Stimulated activated CD8-positive, alpha-beta memory T cell treated with anti-CD3 and anti-CD28 coated beads, Interleukin-12 subunit alpha, Interleukin-12 subunit beta, amount 100 ng/mL, for 1 hour (primary cell): ENCODE measurements at places on chromosomes 2 and 18.

DNA sequence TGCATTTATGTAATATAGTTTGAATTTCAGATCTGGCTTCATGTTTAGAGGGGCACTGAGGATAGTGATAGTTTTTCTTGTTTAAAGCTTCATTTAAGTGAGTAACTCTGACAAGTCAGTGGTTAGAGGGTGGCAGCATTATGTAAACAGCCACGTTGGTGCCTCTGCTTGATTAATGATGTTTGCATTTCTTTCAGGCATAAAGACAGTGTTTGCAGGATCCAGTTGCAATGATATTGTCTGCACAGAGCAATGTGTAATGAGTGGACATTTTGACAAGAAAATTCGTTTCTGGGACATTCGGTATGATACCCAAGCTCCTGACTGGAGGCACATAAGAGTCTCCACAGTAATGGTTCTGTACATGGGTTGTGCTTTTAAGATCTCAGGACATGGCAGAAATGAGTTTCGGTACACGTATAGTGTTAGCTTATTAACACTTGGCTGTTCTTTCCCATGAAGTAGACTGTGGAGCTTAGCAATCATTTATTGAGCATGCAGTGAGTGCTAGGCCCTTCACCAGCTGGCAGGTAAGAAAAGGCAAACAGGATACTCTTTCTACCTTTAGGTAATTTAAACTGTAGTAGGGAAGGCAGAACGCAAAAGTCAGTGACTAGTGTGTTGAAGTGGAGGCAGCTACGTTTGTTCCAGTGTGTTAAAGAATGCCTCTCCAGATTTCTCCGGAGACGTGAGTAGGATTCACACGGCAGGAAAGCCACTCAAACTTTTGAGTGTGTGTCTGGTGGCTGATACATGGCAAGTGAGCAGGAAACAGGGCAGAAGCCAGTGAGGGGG is 17.4 kb upstream of the SAG start:
- no peak for DNase-seq

GRCh38 chr18:25334588-25334987 is 17.4 kb downstream of the ZNF521 start:
- no peak for DNase-seq

- no peak for DNase-seq
These were observed 38.9 kb upstream of the KLF11 start for GRCh38 chr2:10004401-10004800.

GRCh38 chr2:237566401-237567235 is at the start of gene PRLH:
Gene PRLH (plus strand): TSS chr2:237566574. CDS start chr2:237566574, 0 bp downstream.
- DNase-seq, result no peak

GRCh38 chr2:10400978-10401951 is 46.9 kb downstream of the ODC1 start:
- no peak for DNase-seq

- no peak for DNase-seq
These were observed 2.4 kb downstream of the TTN start for GRCh38 chr2:178804791-178805190.

- DNase-seq, result no peak
These were observed 268.4 kb upstream of the MYT1L start for GRCh38 chr2:2599441-2599840.

DNA sequence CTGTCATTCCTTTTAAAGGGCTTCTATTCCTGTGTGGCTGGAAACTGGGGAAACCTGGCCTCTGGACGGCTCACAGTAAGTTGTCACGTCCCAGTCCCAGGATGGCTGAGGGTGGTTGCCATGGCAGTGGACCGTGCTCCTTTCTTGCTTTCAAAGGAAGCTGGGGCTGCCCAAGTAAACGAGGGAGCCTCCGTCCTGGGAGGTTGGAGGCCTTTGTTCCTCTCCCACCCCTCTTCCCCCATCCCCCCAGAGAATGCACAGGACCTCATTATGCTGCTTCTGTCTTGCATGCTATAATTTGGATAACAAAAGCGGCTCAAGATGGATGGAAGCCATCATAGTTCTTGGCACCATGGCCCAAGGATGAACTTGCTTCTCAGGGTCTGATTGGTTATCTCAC is 325.5 kb upstream of the HS6ST1 start:
- no peak for DNase-seq

DNA sequence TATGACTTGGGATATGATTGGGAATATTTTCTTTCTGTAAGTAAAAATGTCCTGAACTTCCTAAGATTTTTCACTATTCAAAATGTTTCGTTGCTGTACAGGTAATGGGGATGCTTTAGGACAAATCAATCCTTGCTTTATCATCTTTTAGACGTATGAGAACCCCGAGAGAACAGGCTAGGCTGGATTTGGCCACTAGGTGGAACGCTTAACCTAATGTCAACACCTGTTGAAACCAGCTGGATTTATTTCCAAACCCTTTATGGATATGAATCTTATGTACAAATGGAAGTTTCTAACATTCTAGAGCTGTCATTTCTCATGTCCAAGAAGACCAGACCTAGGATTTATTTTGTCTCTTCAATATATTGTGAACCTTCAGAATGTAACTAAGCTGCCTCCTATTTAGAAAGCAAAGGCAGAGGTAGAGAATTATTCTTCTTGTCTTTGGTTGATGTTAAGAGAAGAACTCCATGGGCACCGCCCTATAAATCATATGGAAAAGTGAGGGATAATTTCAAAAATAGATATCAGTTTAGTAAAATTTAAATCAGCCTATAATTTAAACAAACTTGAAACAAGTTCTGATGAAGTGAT is 96.7 kb downstream of the PMAIP1 start:
- DNase-seq, result no peak

- DNase-seq, result no peak
These were observed 462.1 kb upstream of the ID2 start for GRCh38 chr2:8219631-8220355.

- no peak for DNase-seq
These were observed 72.0 kb upstream of the CHAC2 start for GRCh38 chr2:53695575-53695974.

GRCh38 chr2:231169488-231169887 is 28.9 kb upstream of the ARMC9 start:
- no peak for DNase-seq

DNA sequence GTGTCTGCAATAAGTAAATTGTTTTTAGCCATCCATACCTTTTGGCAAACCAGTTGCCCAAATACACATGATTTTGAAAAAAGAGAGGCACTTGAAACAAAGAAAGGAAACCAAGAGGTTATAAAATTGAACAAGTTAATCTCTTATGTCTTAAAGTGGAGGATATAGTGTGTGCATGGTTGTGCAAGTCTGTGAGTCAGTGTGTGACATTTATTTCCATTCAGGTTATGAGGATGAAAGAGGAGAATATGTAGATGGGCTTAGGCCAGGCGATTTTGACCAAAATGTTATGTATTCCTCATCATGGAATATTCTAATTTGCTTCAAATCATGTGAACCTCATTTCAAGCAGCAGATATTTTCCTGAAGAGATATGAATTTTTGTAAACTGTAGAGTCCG is 123.3 kb downstream of the SETBP1 start:
- no peak for DNase-seq

GRCh38 chr18:58590839-58591238 is 38.1 kb downstream of the ALPK2 start:
- no peak for DNase-seq
